WTC11 (cell line): ENCODE measurements at places on chromosomes 7 and 10.

GRCh38 chr10:113362645-113363091 lies 190.2 kb upstream of the HABP2 start:
- no peak for DNase-seq

DNA sequence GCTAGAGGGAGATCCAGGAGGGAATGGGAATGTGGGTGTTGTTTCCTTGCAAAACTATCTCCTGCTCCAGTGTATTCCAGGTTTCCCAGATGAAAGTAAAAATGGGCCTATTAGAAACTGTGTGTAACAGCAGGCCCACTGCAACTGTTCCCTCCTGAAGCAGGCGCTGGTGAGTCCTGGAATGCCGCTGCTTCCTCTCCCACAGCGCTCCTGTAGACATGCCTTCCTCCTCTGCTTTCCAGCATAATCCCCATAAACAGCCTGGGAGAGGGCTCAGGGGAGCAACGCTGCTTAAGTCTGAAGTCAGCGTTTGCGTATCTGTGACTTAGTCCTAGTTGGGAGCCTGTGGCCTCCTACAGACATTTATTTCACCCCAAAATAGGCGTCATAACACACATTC lies 551.0 kb upstream of the FOXK1 start:
- peak; percentile 51 for DNase-seq

GRCh38 chr7:91357901-91358300 lies 93.7 kb downstream of the FZD1 start:
- DNase-seq, result no peak

- no peak for DNase-seq
These were observed 92.5 kb upstream of the INHBA start for GRCh38 chr7:41795276-41795833.

DNA sequence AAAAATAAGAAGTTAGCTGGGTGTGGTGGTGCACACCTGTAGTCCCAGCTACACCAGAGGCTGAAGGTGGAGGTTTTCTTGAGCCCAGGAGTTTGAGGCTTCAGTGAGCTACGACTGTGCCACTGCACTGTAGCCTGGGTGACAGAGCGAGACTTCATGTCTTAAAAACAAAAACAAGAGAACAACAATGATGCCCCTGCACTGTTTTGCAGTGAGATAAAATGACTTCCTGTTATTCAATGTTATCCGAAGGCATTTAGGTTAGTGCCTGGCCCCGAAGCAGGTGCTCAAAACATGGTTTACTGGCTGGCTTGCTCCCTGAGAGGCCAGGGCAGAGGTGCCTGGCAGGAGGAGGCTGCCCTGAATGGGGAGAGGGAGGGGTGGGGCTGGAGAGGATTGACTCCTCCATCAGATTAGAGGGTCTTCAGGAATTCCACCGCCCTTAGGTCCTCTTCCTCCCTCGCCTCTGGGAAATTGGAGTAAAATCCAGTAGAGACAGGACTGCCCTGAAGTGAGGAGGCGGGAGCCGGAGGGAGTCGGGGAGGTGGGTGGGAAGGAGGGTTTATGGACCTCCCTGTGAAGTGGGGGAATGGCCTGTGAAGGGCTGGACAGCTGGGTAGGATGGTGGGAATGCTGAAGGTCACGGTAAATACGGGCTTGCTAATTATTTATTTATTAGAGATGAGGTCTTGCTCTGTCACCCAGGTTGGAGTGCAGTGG lies 6.8 kb upstream of the CLDN4 start:
- DNase-seq, result no peak

GRCh38 chr7:152924238-152924637 lies 164.7 kb downstream of the ACTR3B start:
- DNase-seq, result no peak
